ENCODE measurements at places on chromosomes 2 and 18. TPM values are rescaled to one million over a fixed set of nuclear protein-coding genes. Genes with fewer than 3 reads are reported as not detected.

DNA sequence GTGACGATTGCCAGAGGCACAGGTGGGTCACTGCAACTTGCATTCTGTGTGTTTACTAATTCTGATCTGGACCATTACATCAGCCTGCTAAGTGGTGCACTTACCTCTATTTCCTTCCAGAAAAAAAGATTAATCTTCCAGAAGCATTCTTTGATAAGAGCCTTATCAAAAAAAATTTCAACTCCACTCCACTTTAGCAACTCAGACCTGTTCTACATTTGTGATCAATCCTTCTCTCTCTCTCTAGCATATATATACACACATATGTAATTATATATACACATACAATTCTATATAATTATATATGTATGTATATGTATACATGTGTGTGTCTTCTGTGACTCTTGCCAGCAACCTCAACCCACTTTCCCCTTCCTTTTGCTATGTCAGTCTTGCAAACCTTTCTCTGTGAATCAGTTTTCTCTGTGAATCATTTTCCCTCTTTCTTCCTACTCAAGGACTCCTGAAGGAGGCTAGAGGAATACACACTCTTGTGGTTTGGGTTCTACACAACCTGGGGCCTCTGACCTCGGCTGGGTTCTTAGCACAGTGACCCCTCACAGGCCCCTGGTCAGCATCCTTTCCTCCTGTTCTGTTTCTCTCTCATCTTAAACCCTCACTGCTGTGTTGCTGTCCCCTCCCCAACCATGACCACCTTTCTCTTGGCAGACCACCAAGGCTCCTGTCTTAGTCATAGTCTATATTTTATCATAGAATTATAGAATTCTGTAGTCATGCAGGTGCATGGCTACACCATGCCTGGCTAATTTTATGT lies 130.4 kb upstream of the PELI1 start:
- no peak for DNase-seq

GRCh38 chr2:212994976-212995375 lies 156.4 kb downstream of the IKZF2 start:
- no peak for DNase-seq

DNA sequence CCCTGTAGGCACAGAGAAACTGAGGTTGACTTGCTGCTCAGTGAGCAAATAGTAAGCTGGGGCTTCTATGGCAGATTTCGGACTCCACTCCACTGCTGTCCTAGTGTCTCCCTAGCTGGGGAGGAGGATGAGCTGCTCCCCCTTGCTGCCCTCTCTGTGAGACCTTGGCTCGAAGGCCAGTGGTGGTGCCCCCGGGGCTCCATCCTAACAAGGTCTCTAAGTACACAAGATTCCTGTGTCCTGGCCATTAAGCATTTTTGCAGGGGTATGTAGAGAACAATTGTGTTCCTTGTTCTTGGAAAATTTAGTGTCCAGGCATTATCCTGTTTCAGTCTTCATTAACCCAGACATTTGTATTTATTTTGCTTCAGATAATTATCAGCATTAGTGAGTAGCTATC lies 21.3 kb upstream of the BCL2L11 start:
- DNase-seq, result no peak

KLHL14 gene
- total RNA-seq, result 1.3 TPM

AKAIN1 gene
- total RNA-seq, result not detected

- DNase-seq, result no peak
These were observed 640 bp downstream of the SPTBN1 start for GRCh38 chr2:54456612-54457322.

DNA sequence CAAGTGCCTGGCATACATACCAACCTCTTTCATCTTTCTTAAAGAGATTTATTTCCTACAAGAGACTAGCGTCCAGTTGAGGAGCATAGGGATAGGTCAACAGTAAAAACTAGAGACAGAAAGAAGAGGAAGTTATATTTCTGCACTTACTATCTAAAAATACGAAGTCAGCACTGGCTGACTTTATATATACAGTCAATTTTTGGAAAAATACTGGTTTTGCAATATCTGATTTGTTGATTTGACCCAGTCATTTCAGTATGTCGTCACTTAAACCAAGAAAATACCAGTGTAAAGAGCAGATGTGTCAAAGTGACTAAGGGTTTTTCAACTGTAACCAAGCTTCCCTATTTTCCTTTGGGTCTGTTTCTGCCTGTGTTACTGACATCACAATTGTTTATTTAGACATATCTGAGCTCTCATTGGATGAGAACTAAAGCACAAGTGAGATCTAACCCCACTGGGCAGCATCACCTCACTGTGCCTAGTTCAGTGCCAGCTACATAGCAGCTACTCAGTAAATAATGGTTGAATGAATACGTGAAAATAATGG lies 23.0 kb downstream of the CYTIP start:
- no peak for DNase-seq

SCYGR4 gene
- not detected for total RNA-seq

- DNase-seq, result no peak
These were observed 57.9 kb downstream of the DCDC2C start for GRCh38 chr2:3761272-3761671.

SLC5A7 gene
- total RNA-seq, result 0.14 TPM

- no peak for DNase-seq
These were observed 156.3 kb upstream of the NT5C1B start for GRCh38 chr2:18745431-18746272.

GRCh38 chr2:174012347-174013314 lies 47.5 kb upstream of the SP3 start:
- DNase-seq, result no peak

- no peak for DNase-seq
These were observed 506.7 kb downstream of the NUP35 start for GRCh38 chr2:183630964-183631363.

GRCh38 chr2:120555092-120555491 lies 180.6 kb upstream of the GLI2 start:
- DNase-seq, result no peak

ASXL3 gene
- 7.3 TPM for total RNA-seq

DNA sequence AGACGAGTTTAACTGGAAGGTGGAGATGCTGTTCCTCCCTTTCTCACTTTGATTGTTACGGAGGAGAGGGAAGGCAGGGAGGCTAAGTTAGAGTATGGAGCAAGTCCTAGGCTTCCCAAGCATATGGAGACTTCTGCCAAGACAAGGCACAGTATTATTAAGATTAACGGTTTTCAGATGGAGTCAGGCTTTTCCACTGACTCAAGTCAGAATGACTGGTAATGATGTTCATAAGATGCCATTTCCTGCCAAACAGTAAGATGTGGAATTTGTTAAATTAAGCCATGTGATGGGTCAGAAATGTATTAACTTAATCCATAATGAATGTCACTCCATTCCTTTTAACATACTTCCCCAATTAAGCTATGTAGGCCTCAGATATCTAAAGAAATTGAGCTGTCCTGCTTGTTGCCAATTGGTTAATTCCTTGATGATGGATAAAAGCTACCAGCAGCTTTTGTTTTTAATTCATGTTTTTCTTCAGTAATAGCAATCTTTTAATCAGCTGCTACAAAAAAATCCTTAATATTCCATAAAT lies 383.7 kb downstream of the ZNF521 start:
- no peak for DNase-seq

- no peak for DNase-seq
These were observed 207.6 kb upstream of the VWC2L start for GRCh38 chr2:214203214-214203613.

DNA sequence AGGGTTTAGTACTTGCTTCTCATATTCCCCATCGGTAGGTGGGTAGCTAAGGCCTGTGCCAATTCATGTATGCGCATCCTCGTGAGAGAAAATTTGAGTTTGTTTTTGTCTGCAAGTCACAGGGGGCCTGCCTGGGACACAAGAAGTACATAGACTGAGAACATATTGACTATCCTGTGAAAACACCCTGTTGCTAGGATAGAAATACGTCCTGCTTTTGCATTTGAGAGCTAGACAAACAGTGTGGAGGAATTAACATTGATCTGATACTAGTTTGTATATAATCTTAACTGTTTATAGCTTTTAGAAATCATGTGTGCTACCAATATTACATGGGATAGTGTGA lies 10.9 kb downstream of the WDR7 start:
- DNase-seq, result no peak

DNA sequence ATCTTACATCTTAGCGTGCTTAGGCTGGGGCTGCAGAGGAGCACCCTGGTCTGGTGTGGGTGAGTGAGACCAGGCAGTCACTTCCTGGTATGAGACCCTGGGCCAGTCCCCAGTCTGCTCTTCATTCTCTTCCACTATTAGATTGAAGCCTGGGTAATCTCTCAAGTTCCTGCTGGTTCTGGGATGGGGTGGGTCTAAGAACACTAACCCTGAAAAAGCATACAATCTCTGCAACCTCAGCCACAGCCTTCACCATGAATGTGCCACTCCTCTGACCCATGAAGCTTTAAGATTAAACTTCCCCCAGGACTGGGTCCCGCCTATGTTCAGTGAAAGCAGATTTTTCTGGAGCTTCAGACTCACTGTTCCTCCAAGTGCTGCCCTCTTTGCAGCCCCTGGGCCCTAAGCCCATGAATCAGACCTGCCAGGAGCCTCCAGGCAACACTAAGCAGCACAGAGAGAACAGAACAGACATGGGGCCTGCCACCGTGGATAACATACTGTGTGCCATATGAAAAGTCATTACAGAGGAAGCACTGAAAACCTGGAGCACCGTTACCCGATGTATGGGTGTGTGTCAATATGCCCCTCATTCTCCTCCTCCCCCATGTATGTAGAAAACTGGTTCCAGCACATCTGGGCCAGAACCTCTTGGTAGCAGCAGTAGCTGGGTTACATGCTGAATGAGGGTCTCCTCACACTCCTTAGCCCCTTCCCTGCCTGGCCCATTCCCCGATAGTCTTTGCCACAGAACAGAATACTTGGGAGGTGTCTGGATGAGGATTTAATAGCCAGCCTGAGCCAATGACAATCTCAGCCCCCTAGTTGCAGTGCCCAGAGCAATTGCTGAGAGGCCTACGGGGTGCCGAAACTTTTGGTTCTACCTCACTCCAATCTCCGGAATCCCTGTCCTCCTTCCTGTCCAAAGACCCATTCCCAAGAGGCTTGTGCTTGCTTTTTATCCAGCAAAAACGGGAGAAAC lies 2.7 kb upstream of the SIX2 start:
- no peak for DNase-seq

- DNase-seq, result no peak
These were observed 549.5 kb upstream of the ID2 start for GRCh38 chr2:8132351-8132831.

DNA sequence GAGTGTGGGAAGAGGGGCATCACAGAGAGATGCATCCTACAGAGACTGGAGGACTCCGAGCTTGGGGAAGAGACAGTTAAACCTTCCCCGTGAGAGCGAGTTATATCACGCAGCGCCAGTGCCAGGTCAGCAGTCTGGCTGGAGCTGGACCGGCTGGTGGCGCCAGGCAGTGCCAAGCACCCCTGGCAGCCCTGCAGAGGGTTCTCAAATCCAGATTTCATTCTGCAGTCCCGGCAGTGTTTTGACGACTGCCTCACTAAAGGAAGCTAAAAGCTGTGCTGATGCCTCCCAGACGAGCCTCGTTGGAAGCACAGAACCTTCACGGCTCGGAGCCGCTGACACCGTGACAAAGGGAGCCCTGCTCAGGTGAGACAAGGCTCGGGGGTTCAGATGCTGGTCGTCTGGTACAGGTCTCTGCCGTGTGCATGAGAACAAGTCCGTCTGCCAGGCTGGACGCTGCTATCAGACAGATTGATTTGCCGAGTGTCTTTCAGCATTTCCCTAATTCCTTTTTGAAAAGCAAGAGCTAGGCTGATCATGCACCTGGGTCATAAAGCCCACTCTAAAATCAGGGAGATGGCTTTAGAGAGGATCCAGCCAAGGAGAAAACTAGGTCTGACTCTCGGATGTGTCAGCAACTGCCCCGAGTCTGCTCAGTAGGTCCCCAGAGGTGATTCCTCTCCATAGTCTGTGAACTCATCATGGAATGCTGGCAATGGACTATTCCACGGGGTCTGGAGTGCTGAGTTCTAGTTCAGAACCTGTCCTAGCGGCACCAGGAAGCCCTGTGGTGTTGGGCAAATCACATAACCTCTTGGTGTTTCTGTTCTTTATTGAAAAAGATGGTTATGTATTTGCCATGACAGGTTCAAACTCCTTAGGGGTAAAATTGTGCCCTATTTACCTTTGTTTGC lies 240.6 kb downstream of the SOX11 start:
- DNase-seq, result no peak

FBXO41 gene
- total RNA-seq, result 3.5 TPM

GRCh38 chr2:206488053-206488452 lies 44.7 kb downstream of the ADAM23 start:
- DNase-seq, result no peak

- no peak for DNase-seq
These were observed 72.7 kb upstream of the CCDC68 start for GRCh38 chr18:55031979-55032378.

DNA sequence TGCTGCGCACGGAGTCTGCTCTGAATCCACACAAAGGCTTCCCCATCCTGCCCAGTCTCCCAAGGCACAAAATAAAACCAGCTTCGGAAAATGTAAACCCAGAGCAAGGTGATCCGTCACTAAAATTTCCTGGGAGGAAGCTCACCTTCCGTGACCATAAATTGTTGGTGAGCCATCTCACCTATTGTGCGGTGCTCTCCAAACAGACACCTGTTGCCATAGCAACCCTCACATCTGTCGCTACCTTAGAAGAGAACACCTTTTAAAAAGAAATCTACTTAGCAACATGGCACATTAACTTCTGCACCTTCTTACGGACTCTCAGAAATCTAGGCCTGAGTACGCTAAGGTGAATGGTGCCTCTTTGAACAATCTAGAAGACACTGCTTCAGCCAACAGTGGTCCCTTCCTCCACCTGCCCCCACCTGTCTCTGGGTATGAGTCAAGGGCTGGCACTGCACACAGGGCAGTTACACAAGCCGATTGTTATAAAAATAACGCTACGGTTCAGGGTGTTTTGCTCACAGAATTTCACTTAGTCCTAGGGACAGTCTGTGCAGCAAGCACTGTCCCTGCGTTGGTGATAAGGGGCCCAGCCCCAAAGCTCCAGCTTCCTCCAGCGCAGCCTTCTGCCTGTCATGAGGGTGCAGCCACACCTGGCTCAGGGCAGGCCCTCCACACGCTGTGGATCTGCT lies 114.9 kb upstream of the ID2 start:
- no peak for DNase-seq

ASNSD1 gene
- 48.2 TPM for total RNA-seq

DNA sequence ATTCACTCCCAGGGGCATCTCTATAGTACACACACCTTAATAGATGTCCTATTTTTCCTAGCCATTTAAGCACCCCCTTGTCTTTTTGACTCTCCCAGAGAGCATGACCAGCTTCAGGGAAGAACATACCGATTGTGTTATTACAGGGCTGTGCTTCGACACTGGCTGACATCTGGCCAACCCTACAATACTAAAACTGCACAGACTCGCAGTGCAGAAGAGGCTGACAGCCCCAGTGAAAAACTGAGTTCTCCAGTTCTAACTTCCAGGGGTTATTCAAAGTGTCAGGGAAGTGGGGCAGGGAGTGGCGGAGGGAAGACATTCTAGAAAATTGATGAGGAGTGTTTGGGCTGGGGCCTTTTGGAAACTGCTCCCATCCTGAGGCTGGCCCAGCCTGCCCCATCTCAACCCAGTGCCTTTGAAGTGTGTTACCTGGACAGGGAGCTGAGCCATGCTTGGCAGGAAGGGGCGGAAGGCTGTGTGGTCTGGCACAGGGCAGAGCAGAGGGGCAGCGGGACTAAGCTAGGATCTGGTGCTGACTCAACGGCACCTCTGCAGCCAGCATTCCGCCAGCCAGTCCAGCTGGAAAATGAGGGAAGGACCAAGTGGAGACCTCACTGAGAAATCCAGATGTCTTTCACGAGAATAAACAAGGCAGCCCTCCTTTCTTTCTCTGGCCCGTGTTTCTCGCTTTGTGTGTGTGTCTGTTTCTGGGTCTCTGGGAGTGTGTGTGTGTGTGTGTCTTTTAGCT lies 15.4 kb upstream of the IGFBP5 start:
- DNase-seq, result no peak

All from thoracic aorta (tissue), 2 donors.